Smooth muscle cell of the coronary artery (primary cell): ENCODE measurements at places on chromosomes 1 and 21. TPM values are rescaled to one million over a fixed set of nuclear protein-coding genes. Genes with fewer than 3 reads are reported as not detected.

GNL2 gene
- 56.4 and 97.3 TPM in 2 replicates for total RNA-seq

OR2T35 gene
- not detected in 2 replicates for total RNA-seq

C1orf53 gene
- total RNA-seq, result 3.6 and 3.9 TPM in 2 replicates

GUCA2B gene
- not detected in 2 replicates for total RNA-seq

TTF2 gene
- 5.3 and 11.1 TPM in 2 replicates for total RNA-seq

DENND4B gene
- 7.9 and 10.2 TPM in 2 replicates for total RNA-seq

CCNL2 gene
- total RNA-seq, result 92.2 and 99.7 TPM in 2 replicates

ALX3 gene
- not detected in 2 replicates for total RNA-seq

DCDC2B gene
- total RNA-seq, result not detected in 2 replicates

SZRD1 gene
- total RNA-seq, result 10.9 and 27.5 TPM in 2 replicates

LCE1C gene
- total RNA-seq, result not detected in 2 replicates

XCL2 gene
- not detected in 2 replicates for total RNA-seq

IL19 gene
- not detected in 2 replicates for total RNA-seq

EVA1C gene
- 7.6 and 14.4 TPM in 2 replicates for total RNA-seq

OR2T2 gene
- total RNA-seq, result not detected in 2 replicates

DNAI4 gene
- total RNA-seq, result 4.1 and 6.7 TPM in 2 replicates

CLCA1 gene
- under 0.01 TPM in 1 of 2 replicates, not detected in the other for total RNA-seq

ERICH3 gene
- under 0.01 TPM in 1 of 2 replicates, not detected in the other for total RNA-seq

LAMC1 gene
- 608 and 1,153 TPM in 2 replicates for total RNA-seq

SMG5 gene
- total RNA-seq, result 28.3 and 35.6 TPM in 2 replicates

AGO1 gene
- 10.0 and 11.7 TPM in 2 replicates for total RNA-seq

NUAK2 gene
- 0.70 and 6.2 TPM in 2 replicates for total RNA-seq

S100A9 gene
- not detected in 2 replicates for total RNA-seq

CDK18 gene
- 0.47 and 1.1 TPM in 2 replicates for total RNA-seq

BTBD8 gene
- 2.1 and 5.1 TPM in 2 replicates for total RNA-seq

C4BPA gene
- total RNA-seq, result not detected in 2 replicates

NDUFS2 gene
- total RNA-seq, result 127 and 177 TPM in 2 replicates

ATP6V1G3 gene
- not detected in 2 replicates for total RNA-seq

GJA8 gene
- not detected in 2 replicates for total RNA-seq

KRTAP7-1 gene
- total RNA-seq, result not detected in 2 replicates

HSPG2 gene
- total RNA-seq, result 81.3 and 717 TPM in 2 replicates

MSH4 gene
- 0.08 and 0.35 TPM in 2 replicates for total RNA-seq

TDRD10 gene
- total RNA-seq, result not detected in 2 replicates

BMP8B gene
- under 0.01 TPM in 1 of 2 replicates, not detected in the other for total RNA-seq

REN gene
- not detected in 2 replicates for total RNA-seq

SLC26A9 gene
- 0.08 TPM in 1 of 2 replicates, not detected in the other for total RNA-seq

LENEP gene
- 0.68 TPM in 1 of 2 replicates, not detected in the other for total RNA-seq

SFN gene
- 0.23 and 2.3 TPM in 2 replicates for total RNA-seq

UTS2 gene
- total RNA-seq, result not detected in 2 replicates

AURKAIP1 gene
- 51.0 and 109 TPM in 2 replicates for total RNA-seq

CYP4A11 gene
- total RNA-seq, result not detected in 2 replicates

DTL gene
- total RNA-seq, result 0.35 and 4.6 TPM in 2 replicates

RSPH1 gene
- 0.12 TPM in 1 of 2 replicates, not detected in the other for total RNA-seq

TNFRSF4 gene
- total RNA-seq, result not detected in 2 replicates

CR2 gene
- not detected in 2 replicates for total RNA-seq

RAVER2 gene
- total RNA-seq, result 4.6 and 8.8 TPM in 2 replicates

YOD1 gene
- total RNA-seq, result 3.4 and 5.9 TPM in 2 replicates

TMEM54 gene
- 15.3 and 55.1 TPM in 2 replicates for total RNA-seq

FAM78B gene
- under 0.01 and 0.47 TPM in 2 replicates for total RNA-seq

SMPDL3B gene
- total RNA-seq, result 0.08 and 0.12 TPM in 2 replicates

SLC6A17 gene
- total RNA-seq, result under 0.01 and 0.82 TPM in 2 replicates

BRINP3 gene
- not detected in 2 replicates for total RNA-seq

RHBG gene
- not detected in 2 replicates for total RNA-seq

ANKRD13C gene
- 17.9 and 24.4 TPM in 2 replicates for total RNA-seq
